Mesothelial cell of epicardium (in vitro differentiated cells): ENCODE measurements at places on chromosomes 12 and 14.

DNA sequence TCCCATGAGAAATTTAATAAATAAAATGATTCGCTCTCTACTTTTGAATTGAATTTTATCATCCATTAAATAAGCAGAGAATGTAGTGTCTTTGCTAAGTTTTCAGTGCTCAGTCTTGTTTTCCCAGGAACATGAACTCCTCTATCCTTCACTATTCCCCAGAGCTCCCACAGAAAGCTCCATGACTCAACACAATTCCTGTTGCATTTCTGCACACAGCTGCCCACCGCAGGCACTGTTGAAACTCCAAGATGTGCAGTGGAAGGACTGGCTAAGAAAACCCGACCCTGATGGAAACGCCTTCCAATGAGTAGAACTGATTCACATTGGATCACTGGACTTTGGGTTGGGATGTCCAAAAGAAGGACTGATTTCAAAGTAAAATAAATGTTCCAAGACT lies 202.4 kb upstream of the AMIGO2 start:
- no peak overlapping the region for H3K4me3 ChIP-seq
- no peaks in the 10 kb centered on the region for H3K36me3 ChIP-seq
- DNase-seq = no peak
- no peaks in the 10 kb centered on the region for H3K27me3 ChIP-seq

- H3K27me3 ChIP-seq = peaks cover 2% of the 10 kb centered on the region
- no peak for DNase-seq
- H3K27ac ChIP-seq = no peak overlapping the region
- H3K36me3 ChIP-seq = peaks cover 12% of the 10 kb centered on the region
These were observed 155.1 kb downstream of the CALM1 start for GRCh38 chr14:90551733-90552464.

DNA sequence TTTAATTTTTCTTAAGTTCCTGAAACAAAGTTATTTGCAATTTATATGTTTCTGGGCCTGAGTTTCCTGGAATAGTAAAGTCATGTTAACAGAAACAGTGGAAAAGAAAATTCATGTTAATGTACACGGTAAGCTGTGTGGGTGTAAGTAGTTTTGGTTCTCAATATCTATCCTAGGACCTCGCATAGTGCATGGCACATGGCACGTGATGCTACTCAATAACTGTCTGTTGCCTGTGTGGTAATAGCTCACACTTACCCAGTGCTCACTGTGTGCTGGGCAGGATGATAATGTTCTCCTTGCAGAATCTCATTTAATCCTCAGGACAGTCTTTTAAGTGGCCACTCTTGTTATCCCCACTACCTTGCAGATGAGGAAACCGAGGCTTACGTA lies 100.7 kb downstream of the DUSP16 start:
- H3K4me3 ChIP-seq = no peak overlapping the region
- H3K36me3 ChIP-seq = no peaks in the 10 kb centered on the region
- no peak for DNase-seq
- H3K4me1 ChIP-seq = peaks cover 1% of the 10 kb centered on the region
- H3K27me3 ChIP-seq = no peaks in the 10 kb centered on the region

- no peak overlapping the region for H3K27ac ChIP-seq
- H3K4me1 ChIP-seq = no peaks in the 10 kb centered on the region
- no peak overlapping the region for H3K4me3 ChIP-seq
- no peak for DNase-seq
- H3K36me3 ChIP-seq = no peaks in the 10 kb centered on the region
These were observed 965.1 kb downstream of the DIO2 start for GRCh38 chr14:79246173-79246572.

GRCh38 chr12:84585776-84586395 lies 326.7 kb downstream of the SLC6A15 start:
- no peak overlapping the region for H3K27ac ChIP-seq
- no peak overlapping the region for H3K4me3 ChIP-seq
- H3K36me3 ChIP-seq = no peaks in the 10 kb centered on the region
- DNase-seq = no peak
- no peaks in the 10 kb centered on the region for H3K27me3 ChIP-seq
- H3K4me1 ChIP-seq = peaks cover 9% of the 10 kb centered on the region

- H3K36me3 ChIP-seq = peaks cover 70% of the 10 kb centered on the region
- H3K4me1 ChIP-seq = no peaks in the 10 kb centered on the region
- H3K4me3 ChIP-seq = no peak overlapping the region
- no peak overlapping the region for H3K27ac ChIP-seq
These were observed 40.5 kb downstream of the PCNX1 start for GRCh38 chr14:70947739-70948138.

DNA sequence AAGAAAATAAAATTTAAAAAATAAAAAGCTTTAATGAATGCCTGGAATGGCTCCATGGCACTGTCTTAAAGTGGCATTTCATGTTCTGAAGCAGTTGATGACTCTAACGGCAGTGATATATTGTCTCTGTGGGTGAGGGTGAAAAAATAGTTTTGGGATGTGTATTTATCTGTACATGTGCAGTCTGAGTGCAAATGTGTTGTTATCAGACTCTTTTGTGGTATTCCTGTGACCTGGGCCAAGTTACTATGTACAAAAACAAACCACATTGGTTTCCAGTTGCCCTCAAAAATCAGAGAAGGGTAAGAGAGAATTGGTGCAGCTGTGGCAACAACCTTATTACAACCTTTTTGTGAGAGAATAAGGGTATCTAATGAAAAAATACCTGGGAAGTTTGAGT lies 81.7 kb upstream of the CCDC91 start:
- H3K36me3 ChIP-seq = peaks cover 9% of the 10 kb centered on the region
- DNase-seq = no peak
- H3K27me3 ChIP-seq = no peaks in the 10 kb centered on the region
- H3K27ac ChIP-seq = no peak overlapping the region

GRCh38 chr12:90826036-90826435 lies 128.9 kb downstream of the CCER1 start:
- H3K36me3 ChIP-seq = no peaks in the 10 kb centered on the region
- no peaks in the 10 kb centered on the region for H3K27me3 ChIP-seq
- no peak for DNase-seq
- H3K4me3 ChIP-seq = no peak overlapping the region
- no peak overlapping the region for H3K27ac ChIP-seq
- H3K4me1 ChIP-seq = peaks cover 8% of the 10 kb centered on the region

- H3K4me1 ChIP-seq = peaks cover 30% of the 10 kb centered on the region
- no peaks in the 10 kb centered on the region for H3K36me3 ChIP-seq
- H3K27ac ChIP-seq = no peak overlapping the region
- no peak overlapping the region for H3K4me3 ChIP-seq
- no peak for DNase-seq
These were observed 244.9 kb upstream of the LRIG3 start for GRCh38 chr12:59164991-59165718.

DNA sequence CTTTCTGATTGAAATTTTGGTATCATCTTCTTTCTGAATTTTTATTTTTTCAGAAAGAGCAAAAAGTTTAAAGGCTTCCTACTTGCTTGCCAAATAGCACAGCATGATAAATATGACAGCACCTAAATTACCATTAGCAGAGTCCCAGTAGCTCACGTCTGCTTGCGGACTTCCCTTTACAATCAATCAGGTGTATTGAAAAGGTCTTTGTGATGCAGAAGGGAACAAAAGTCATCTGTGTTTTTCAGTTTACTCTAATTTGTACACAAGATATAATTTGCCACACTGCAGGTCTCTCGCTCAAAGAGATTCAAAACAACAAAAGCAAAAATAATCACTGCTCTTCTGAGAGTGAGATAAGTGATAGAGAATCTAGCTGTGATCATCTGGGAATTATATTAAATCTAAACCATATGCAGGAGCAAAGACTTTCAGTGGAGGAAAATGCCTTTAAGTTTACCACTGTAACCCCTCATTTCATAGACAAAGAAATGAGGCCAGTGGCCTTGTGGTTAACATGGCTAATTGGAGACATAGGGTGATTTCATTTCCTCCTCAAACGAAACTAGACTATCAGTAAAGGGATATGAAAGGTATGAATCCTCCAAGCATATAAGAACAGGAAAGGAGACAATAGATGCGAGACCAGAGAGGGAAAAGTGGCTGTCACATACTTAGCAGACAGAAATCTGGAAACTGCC lies 240.8 kb upstream of the TMPO start:
- no peaks in the 10 kb centered on the region for H3K36me3 ChIP-seq
- no peak for DNase-seq
- H3K4me3 ChIP-seq = no peak overlapping the region
- H3K27ac ChIP-seq = no peak overlapping the region
- H3K27me3 ChIP-seq = peaks cover 2% of the 10 kb centered on the region

- peaks cover 33% of the 10 kb centered on the region for H3K36me3 ChIP-seq
- peak overlapping the region; percentile 6 for H3K27ac ChIP-seq
- H3K4me1 ChIP-seq = peaks cover 23% of the 10 kb centered on the region
- no peak for DNase-seq
- no peaks in the 10 kb centered on the region for H3K27me3 ChIP-seq
These were observed 10.1 kb downstream of the FOXN3 start for GRCh38 chr14:89406941-89407340.

DNA sequence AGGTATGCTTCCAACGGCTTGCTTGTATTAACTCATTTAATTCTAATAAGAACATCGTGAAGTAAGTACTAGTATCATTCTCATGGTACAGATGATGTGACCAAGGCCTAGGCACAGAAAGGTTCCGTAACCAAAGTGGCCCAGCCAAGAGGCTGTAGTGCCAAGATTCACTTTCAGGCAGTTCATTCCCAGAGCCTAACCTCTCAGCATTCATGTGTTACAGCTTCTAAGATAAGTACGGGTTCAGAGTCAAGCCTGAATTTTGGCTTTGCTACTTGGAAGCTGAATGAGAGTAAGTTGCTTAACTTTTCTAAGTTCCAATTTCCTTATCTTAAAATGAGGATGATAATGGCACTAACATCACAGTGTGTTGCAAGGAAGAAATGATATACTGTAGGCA lies 379.9 kb downstream of the AEBP2 start:
- H3K4me1 ChIP-seq = no peaks in the 10 kb centered on the region
- H3K36me3 ChIP-seq = peaks cover 1% of the 10 kb centered on the region
- no peak overlapping the region for H3K4me3 ChIP-seq
- H3K27me3 ChIP-seq = no peaks in the 10 kb centered on the region
- DNase-seq = no peak
- H3K27ac ChIP-seq = no peak overlapping the region
